ENCODE measurements at places on chromosomes 11 and 22.

GRCh38 chr11:21414953-21415352, 745.6 kb downstream of the NELL1 start:
- no peak for DNase-seq

DNA sequence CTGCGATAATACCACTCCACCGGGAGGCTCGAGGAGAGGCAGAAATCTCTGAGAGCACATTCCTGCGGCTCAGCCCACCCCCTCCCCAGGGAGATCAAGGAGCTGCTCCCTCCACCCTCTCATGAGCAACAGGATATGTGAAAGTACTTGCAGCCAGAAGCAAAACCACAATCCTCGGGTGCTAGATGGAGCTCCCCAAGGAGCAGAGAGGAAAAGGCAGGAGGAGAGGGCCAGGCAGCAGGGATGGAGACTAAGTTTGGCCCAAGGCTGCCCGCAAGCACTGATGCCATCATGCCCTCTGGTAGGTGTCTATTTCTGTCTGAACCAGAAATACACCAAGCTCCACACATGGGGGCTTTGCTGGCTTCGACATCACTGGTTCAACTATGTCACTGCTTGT, 22.3 kb downstream of the VPS37C start:
- DNase-seq = no peak

GRCh38 chr11:760236-760635, 13.0 kb downstream of the TALDO1 start:
- no peak for DNase-seq

DNA sequence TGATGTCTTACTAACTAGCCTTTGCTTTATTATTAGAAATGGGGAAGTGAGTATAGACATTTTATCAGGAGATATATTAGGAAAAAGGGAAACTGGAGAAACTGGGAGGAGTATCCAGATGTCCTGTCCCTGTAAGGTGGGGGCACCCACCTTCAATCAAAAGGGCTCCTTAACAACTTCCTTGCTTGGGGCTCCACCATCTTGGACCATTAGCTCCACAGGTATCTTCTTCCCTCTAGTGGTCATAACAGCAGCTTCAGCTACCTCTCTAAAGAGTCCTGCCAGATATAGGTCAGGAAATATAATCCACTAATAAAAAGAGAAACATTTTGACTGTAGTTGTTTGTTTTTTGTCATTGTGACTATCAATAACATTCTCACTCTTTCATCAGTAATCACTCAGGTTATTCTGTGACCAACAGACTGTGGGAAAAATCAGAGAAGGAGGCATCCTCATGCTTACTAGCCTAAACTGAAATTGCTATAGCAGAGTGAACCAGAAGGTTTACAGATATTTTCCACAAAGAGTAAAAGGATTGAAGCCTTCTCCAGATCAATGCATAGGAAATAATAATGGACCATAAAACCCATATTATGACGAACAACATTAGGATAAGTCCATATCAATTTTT, 10.4 kb downstream of the OR51B4 start:
- no peak for DNase-seq

DNA sequence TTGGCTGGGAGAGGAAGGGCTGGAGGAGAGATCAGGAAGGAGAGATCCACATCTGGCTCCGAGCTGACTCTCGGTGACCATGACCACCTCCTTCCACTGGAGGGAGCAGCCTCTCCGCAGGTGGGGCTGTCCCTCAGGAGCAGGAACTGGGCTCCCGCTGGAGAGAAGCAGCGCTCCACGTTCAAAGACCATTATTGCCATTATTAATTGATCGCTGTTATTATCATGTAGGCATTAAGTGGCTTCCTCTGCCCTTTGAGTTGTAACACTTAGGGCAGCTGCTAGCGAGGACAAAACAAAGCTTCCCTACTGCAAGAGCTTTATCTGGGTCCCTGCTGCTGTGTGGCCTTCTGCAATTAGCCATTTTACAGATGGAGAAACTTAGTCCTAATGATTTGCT, 251.9 kb downstream of the ST3GAL4 start:
- DNase-seq = no peak

DNA sequence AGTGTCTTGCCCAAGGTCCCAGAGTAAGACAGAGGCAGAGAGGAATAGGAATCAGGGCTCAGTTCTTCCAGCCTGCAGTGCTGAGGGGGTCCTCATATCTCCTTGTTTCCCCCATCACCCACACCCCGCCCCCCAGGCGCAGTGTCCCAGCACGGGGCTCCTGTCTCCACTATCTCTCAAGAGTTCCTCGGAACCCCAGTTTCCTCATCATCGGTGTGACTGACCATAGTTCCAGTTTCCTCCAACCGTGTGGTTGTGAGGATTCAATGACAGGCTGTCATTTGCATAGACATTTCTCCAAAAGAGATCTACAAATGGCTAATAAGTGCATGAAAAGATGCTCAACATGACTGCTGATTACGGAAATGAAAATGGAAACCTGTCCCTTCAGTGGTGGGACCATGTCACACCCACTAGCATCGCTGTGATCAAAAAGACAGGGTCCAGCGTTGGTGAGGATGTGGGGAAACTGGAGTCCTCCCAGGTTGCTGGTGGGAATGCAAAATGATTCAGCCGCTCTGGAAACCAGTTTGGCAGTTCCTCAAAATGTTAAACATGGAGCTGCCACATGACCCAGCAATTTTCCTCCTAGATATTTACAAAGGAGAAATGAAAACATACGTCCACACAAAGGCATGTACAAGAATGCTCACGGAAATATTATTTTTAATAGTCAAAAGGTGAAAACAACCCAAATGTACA, 31.8 kb upstream of the PDGFB start:
- no peak for DNase-seq
